Activated T-cell treated with anti-CD3 and anti-CD28 coated beads for 24 hours (primary cell): ENCODE measurements at places on chromosomes 5 and 9.

DNA sequence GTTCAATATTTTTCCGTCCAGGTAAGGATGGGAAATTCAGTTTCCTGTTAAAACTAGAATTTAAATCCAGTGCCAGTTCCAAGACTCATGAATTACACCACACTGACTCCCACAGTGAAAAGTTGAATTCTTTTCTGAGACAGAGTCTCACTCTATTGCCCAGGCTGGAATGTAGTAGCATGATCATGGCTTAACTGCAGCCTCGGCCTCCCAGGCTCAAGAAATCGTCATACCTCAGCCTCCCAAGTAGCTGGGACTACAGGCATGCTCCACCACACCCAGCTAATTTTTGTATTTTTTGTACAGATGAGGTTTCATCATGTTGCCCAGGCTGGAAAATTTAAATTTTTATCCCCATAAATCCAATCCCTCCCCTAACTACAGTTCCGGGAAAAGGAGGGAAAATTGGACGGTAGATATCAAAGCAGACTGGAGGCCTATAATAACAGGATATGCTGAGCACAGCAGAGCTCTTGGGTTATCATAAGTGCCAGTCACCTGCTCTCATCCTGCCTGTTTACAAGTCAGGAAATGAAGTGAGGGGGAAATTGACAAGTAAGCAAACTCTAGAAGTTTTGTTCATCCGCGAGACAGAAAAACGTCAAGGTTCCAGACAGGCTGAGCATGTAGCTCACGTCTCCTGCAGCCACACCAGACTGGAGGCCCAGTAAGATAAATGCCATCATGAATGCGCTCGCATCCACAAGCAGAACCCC lies 105.7 kb downstream of the UGCG start:
- DNase-seq, result no peak

GRCh38 chr5:9483243-9483642 lies 62.6 kb downstream of the SEMA5A start:
- DNase-seq, result no peak

DNA sequence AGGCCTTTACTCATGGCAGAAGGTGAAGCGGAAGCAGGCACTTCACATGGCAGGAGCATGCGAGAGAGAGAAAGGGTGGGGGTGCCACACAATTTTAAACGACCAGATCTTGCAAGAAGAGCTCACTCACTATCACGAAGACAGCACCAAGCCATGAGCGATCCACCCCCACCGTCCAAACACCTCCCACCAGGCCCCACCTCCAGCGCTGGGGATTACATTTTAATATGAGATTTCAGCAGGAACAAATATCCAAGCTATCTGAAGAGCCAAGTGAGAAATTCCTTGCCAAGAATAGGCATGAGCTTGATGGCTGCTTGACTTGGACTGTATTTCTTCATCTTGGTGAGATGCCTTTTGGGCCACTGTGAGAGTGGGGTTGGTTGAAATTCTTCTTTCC lies 88.0 kb downstream of the PDZD2 start:
- no peak for DNase-seq

GRCh38 chr5:170986598-170986997 lies 124.8 kb downstream of the RANBP17 start:
- DNase-seq, result no peak

DNA sequence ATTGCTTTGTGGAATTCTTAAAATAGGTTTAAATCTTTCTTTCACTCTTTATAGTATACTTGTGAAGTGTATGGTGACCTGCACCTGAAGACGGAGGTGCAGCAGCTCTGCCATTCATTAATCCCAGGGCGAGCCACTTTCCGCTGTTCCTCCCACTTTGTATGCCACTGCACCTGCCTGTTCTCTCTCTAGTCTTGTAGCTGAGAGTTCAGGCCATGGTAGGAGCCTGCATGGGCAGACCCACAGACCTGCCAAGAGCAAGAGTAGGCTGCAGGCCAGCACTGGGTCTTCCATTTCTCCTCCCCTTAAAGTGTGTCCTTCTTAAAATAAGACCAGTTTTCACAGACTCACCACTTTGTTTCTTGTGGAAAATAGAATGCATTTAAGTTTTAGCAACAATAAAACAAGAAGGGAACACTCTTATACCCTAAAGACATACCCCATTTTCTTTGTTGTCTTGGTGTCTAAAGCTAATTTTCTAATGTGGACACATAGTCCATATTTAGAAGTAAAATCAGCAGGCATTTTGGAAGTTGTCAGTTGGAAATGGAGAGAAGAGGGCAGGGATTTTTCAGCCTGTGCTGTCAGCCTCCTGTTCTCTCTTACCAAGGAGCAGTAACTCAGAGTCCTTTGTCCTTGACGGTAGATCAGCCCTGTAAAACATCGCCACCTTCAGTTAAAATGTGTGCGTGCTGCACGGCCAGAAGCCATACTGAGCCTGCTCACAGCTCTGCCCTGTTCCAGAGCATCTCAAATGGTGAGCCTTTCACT lies 103.2 kb downstream of the SNCAIP start:
- DNase-seq, result no peak

DNA sequence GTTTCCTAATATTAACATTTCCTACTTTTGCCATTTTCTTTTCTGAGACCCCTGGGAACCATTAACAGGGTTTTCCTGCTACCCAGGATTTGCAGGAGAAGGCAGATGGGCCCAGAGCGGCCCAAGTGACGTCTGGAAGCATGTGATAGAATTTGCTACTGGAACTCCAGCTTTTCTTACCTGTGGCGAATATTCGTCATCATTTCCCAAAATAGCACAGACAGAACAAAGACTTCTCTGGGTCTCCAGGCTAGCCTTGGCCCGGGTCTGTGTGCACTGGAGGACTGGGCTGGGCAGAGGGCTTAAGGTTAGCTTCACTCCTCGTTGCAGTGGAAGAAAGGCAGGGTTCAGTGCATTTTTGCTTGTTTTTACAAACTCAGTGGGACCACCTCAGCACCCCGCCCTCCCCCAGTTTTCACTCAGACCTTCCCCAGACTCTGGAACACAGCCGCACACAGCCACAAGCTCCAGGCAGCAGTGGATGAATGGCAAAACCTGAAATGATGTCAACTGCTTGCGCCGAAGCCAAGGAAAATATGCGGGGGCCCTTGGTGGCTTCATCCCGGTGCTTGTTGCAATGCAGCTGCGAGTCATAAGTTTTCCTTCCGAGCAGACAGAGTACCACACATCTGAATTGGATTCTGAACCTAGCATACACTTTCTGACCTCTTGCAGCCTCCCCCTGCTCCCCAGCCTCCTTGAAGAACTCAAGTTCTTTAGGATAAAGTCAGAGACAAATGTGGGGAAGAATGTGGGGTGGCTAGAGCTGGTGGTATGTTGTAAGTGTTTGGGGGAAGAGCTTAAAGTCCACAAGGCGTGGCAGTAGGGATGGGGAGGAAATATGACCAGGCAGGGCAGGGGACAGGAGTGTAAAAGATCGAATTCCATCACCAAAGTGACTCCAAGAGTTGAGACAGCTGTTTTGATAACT lies 586.0 kb downstream of the CCDC171 start:
- DNase-seq, result no peak

DNA sequence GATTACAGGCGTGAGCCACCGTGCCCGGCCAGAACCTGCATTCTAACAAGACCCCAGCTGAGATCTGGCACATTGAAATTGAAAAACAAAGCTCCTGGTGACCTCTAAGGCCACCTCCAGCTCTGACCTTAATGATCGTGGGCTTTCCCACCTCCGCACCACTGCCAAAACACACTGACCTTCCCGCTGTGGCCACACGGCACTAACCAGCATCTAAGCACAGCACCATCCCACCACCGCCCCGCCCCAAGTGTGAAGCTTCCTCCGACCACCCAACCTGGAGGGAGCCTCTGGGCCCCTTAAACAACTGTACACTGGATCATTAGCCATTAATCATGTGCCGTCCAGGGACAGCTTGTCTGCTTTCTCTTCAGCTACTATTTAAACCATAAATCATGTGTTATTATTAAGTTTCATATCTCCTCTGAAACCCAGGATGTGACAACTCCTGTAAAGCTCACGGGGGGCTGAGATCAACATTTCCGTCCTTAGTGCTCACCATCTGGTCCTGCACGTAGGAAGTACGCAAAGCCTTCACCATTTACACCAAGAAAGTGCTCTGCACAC lies 80.6 kb downstream of the COL23A1 start:
- no peak for DNase-seq

DNA sequence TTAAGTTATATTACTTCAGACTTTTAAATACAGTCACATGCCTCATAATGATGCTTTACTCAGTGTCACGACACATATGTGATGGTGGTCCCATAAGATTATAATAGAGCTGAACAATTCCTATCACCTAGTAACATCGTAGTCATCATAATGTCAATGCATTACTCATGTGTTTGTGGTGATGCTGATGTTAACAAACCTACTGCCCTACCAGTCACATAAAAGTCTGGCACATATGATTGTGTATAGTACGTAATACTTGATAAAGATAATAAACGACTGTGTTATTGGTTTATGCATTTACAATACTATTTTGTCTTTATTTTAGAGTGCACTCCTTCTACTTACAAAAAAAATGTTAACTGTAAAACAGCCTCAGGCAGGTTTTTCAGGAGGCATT lies 103.7 kb downstream of the PAM start:
- DNase-seq, result no peak

DNA sequence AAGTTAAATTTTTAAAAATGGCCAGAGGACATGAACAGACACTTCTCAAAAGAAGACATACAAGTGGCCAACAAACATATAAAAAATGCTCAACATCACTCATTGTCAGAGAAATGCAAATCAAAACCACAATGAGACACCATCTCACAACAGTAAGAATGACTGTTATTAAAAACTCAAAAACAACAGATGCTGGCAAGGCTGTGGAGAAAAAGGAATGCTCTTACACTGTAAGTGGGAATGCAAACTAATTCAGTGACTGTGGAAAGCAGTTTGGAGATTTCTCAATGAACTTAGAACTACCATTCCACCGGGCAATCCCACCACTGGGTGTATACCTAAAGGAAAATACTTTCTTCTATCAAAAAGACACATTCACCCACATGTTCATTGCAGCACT lies 168.5 kb upstream of the PIK3R1 start:
- DNase-seq, result no peak

GRCh38 chr5:150068472-150068871 lies 17.9 kb downstream of the CSF1R start:
- no peak for DNase-seq

DNA sequence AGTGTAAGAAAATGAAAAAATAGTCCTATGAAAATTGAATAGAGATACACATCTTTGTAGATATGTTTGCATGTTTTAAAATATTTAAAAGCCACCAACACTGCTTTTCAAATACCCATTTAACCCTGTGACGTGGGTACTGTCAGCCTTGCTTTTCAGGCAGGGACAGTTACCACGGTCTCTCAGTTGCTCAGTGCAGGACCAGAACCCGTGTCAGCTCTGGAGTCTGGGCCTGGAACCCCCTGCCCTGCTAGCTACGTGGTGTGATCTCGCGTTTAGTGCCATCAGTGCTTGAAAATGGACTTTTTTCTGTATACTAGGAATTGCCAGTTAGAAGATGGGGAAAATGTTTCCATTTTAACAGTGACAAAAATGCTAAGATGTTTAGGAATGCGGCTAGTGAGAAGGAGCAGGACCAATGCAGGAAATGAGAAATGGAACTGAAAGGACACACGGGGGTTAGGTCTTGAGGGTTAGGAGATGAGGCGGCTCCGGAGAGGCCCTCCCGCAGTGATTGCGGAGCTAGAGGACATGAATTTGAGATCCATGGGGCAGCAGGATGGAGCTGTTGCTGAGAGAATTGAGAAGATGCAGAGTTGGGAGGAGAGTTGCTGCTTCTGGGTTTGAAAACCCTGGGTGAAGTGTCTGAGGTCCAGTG lies 13.7 kb downstream of the RNU6ATAC start:
- no peak for DNase-seq

DNA sequence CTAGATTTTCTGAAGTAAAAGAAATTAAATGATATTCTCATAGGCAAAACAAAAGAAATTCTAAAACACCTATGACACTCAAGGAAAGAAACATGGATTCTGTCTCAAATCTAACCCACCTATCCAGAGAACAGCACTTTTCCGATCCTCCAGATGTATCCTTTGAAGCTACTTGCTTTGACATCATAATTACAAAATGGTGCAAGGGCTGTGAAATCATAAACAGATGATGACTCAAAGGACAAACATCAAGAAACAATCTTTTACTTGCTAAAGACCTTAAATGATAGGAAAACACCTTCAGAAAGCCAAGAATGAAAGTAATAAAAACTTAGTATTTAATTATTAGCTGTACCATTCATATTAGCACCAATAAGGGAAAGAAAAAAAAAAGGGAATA lies 202.6 kb downstream of the DENND1A start:
- DNase-seq, result no peak

DNA sequence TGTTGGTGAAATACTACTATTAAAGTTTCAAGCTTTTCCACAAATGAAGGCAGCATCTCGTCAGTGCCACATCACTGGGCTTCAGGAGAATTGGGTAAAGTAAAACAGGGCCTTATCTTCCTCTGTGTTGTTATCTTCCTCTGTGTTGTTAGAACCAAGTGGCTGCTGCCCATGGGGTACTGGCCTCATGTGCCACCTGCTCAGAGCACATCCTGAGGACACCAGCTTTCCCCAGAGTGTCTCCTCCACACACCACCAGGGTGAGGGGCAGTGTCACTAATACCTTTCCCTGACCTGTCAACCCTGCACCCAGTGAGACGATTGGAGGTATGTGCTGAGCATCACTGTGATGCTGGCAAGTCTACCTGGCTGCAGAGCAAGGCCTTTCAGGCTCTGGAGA lies 499.9 kb downstream of the SEMA5A start:
- no peak for DNase-seq

- no peak for DNase-seq
These were observed 345.7 kb downstream of the TLE4 start for GRCh38 chr9:79917421-79917820.

DNA sequence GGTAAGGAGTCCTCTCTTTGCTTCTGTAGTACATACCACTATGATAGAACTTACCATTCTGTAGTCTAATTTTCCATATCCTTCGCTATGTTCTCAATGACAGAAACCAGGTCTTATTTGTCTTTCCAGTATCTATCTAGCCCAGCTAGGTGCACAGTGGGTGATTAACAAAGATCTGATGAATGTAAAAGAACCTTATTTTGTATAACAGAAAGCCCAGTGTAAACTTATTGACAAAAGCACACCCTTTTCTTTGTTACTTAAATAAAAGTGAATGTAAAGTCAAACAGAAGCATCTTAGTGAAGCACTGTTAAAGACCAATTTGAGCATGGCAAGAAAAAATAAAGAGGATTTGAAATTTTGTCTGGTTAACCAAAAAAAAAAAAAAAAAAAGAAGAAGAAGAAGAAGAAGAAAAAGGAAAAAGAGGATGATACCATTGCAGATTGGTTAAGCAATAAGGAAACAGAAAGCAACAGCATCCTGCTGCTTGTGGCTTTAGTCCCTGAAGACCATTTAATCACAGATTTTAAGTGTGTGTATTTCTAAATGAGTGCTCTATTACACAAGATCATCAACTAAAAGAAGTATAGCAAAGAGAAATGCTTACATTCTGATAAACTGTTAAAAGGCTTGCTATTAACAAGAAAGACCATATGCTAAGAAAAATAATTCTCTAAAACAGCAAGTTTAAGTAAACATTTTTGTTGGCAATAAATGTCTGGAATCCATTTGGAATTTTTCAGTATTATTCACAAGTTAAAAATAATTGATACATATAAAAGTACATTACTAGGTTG lies 21.2 kb downstream of the MEGF9 start:
- no peak for DNase-seq

GRCh38 chr5:123441408-123441807 lies 18.2 kb upstream of the CEP120 start:
- no peak for DNase-seq
